EH (cell line): ENCODE measurements at places on chromosomes 11 and 22.

GRCh38 chr11:63916837-63917691 lies at the start of gene RCOR2:
Gene RCOR2, minus strand, starts transcription at chr11:63917164. Its CDS starts 708 bp downstream, at chr11:63916456.
- peak; percentile 81 for DNase-seq

DNA sequence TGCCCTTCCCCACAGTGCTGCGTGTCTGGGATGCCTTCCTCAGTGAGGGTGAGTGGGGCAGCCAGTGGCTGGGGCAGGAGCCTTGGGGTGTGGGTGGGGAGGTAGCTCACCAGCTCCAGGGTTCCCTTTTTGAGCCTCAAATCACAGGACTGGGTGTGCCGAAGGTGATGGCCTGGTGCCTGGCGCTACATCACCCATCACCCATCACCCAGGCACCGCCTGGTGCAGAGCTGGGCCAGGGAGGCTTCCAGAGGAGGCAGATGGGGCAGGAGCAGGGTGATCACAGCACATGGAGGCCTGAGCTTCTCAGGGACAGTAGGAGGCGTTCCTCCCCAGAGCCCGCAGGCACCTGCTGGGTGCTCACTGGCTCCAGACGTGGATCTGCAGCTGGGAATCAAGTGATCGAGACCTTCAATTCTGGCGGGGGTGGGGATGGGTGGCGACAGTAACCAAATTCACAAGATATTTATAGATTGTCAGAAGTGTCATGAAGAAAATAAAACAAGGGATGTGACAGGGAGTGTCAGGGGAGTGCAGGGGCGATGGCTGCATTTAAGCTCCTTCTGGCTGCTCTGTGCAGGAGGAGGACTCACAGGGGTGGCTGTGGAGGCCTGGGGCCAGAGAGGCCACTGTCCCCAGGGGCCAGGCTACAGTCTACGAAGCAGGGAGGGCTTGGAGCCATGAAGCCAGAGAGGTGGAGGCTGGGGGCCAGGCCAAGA lies 3.2 kb downstream of the TBC1D10C start:
- DNase-seq = no peak

DNA sequence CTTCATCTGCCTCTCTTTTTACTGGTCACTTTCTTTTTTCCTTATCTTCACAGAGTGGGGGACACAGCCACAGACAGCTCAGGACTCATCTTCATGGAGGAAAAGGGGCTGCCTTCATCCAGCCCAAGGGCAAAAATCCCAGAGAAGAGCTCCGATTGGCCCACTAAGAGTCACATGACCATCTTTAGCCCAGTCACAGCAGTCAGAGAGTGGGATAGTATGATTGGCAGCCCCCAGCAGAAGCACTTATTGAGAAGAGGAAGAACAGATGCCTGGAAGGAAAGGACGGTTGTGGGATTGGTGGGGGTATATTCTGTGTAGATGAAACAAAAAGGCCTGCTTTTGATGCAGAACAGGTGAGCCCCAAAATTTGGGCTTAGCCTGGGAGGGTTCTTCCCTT lies 77.8 kb downstream of the MN1 start:
- DNase-seq = no peak

- DNase-seq = peak; percentile 53
Observed at GRCh38 chr22:45544588-45545170, 42.0 kb downstream of the FBLN1 start.

- DNase-seq = peak; percentile 97
Observed at GRCh38 chr22:42680648-42681047, 31.5 kb upstream of the CYB5R3 start.

DNA sequence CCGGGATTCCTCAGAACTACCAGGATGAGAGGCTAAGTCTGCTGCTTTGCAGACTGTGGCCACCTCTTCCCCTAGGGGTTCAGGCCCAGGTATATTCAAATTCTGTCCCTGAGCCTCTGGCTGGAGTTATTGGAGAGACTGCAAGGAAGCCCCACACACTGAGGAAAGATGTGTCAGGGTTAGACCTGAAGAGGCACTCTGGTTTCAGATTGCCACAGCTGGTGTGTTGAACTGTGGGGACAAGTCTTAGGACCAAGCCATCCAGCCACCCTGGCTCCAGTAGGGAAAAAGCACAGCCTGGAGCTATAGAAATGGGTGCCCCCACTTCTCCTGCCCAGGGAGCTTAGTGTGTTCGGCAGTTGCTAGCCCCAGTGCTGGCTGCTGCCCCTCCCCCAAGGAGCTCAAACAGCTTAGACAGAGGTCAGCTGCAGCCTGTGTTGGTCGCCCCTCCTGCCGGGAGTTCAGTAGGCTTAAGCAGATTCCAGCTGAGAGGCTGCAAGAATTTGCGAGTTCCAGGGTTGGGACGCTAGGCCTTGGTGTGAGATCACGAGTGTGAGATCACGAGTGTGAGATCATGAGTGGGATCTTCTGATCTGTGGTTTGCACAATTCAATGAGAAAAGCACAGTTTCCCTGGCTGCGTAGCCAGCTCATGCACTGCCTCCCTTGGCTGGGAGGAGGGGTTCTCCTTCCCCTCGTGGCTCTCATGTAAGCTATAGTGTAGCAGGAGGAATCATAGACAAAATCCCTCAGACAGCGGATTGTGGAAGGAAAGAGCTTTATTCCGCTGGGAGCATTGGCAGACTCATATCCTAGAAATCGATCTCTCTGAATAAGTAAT lies 552.1 kb upstream of the CHORDC1 start:
- no peak for DNase-seq

- no peak for DNase-seq
Observed at GRCh38 chr22:20406686-20407408, 12.9 kb downstream of the ZNF74 start.

DNA sequence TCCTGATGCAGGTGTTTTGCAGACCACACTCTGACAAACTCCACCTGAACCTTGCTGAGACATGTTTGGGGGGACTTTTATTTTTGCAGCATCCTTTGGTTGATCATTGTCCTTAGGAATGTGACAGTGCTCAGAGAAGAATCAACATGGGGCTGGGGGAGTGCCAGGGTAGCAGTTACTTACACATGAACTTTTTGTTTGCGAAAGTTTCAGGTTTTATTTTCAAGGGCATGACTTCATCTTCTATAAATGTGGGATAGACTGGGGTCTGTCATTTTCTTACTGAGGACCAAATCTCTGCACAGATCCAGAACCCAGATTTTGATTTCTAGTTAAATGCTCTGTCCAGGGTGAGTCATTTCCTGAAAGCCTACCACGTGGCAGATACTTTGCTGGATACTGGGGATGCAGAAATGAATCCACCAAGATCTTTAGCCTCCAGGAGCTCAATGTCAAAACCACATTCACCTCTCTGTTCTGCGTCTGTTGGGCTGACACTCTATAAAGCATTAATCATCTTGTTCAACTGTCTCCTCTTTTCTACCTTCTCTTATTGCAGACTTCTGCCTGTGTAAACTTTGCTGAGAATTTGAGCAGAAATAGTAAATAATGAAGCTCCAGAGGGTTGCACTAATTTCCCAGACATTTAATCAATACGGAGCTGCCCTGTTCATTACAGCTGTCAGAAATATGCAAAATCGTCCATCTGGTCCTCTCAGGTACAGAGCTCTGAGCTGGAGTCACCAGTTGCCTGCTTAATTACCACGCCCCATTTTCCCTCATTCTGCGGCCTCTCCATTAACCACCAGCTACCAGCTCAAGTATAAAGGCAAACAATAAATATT lies 387.9 kb downstream of the MIAT start:
- DNase-seq = peak; percentile 70

- no peak for DNase-seq
Observed at GRCh38 chr11:76335842-76336241, 45.1 kb downstream of the THAP12 start.

GRCh38 chr11:73614591-73614990 lies 16.7 kb upstream of the FAM168A start:
- no peak for DNase-seq

DNA sequence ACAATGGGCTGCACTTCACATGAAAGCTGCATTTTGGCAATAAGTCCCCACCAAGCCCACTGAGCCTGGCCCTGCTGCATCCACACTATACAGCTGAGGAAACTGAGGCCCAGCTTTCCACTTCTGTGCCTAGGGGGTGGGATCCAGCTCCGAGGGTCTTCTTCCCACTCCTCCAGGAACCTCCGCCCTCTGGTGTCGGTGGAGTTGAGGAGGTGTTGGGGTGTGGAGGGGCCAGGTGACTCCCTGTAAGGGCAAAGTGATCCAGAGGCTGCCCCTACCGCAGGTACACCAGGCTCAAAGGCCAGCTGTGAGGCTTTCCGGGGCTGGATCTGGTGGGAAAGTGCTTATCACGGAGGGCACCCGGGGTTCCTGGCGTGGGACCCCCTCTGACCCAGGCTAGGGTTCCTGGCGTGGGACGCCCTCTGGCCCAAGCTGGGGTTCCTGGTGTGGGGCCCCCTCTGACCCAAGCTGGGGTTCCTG lies 125.0 kb downstream of the KCNQ1 start:
- no peak for DNase-seq

DNA sequence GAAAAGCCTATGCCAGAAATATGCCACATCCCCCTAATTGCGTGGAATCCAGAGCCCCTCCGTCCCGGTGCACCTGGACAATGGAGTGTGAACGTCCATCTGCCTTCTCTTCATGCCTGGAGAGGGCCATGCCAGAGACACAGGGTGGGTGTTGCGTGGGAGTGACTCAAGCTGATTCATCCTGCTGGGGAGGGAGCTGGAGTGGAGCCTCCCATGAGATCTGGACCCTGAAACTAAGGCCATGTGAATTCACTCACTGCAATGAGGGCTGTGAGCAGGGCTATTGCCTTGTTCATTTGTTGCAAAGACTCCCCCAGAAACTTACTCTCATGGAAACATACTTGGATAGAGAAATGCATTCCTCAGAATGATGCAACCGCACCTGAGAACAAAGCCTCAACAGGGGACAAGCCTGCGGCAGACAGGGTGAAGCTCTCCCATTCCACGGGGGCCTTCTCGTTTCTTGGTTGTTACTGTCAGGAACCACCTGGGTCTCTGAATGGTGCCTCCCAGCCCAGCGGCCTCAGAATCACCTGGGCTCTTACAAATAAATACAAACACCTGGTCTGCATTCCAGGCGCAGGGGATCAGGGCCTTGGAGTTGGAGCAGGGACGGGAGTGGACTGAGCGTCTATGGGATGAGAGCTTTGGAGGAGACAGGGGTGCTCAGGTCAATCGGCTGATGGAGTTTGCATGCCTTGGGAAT lies 1031.2 kb downstream of the BRD1 start:
- DNase-seq = no peak

DNA sequence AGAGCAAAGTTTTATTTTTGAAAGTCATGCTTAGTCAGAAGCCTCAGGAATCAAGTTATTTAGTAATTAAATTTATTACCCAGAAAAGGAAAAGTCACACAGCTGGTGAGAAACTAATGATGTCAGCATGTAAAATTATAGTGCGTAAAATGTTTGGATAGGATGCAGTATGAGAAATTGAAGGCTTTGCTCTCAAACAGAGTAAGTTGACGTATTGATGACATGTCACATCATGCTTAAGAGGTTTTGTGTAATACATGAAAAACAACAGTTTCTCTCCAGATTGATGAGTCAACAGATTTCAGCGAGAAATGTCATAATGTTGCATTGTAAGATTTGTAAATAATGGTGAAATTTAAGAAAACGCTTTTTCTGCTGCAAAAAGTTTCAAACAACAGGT lies 769.8 kb downstream of the METTL15 start:
- DNase-seq = peak; percentile 41

- DNase-seq = no peak
Observed at GRCh38 chr22:45861259-45861658, 115.7 kb downstream of the WNT7B start.
